T-cell (primary cell): ENCODE measurements at places on chromosomes 3 and 15.

GRCh38 chr3:146709969-146710368 lies 104.8 kb upstream of the PLSCR5 start:
- DNase-seq = no peak

DNA sequence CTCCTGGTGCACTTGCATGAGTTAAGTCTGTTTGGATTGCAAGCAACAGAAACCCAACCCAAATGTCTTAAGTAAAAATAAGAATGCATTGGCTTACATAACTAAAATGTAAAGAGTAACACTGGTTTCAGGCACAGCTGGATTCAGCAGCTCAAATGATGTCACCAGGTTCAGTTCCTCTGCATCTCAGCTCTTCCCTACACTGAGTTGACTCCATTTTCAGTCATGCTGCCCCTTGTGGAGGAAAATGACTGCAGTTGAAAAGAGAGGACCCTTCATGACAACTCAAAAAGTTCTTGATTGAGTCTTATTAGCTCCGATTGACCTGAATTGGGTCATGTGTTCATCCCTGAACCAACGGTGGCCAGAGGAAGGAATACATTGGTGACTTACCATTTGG lies 138.5 kb upstream of the ABI3BP start:
- no peak for DNase-seq

- no peak for DNase-seq
Observed at GRCh38 chr3:20078194-20078714, 38.0 kb downstream of the KAT2B start.

DNA sequence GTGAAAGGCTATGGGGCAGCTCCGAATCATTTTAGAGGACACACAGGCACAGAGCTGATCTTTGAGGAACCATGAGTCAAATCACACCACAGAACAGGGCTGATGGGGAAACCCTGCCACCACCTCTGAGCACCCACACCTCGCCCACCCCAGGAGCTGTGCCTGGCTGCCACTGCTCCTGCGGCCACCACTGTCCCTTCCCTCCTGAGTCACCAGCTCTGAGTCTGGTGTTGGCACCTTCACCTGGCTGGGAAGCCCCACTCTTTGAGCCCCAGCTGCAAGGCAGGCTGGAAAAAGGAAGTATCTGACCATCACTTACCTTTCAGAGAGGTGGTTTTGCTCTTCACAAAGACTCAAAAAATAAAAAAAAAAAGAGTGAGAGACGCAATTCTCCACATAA lies 63.6 kb upstream of the MEF2A start:
- no peak for DNase-seq

DNA sequence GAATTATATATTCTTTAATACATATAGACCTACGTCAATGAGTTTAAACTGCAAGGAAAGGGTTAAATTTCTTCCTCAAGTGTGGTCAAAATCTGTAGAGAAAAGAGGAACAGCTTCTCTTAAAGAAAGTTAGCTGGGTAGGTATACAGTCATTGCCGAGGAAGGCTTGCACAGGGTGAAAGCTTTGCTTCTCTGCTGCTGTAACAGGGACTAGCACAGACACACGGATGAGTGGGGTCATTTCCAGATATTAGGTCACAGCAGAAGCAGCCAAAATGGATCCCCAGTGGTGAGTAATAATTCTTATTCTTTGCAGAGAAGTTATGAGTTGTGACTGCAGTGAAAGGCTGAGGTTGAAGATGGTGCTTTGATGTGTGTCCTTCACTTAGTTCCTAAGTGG lies at the start of gene CD86:
Gene CD86 (plus strand): TSS at position 148 of the 400 bp plus-strand sequence. CDS start 128 bp downstream, at position 276.
- no peak for DNase-seq

- DNase-seq = no peak
Observed at GRCh38 chr15:69951256-69951897, 146.3 kb downstream of the TLE3 start.

DNA sequence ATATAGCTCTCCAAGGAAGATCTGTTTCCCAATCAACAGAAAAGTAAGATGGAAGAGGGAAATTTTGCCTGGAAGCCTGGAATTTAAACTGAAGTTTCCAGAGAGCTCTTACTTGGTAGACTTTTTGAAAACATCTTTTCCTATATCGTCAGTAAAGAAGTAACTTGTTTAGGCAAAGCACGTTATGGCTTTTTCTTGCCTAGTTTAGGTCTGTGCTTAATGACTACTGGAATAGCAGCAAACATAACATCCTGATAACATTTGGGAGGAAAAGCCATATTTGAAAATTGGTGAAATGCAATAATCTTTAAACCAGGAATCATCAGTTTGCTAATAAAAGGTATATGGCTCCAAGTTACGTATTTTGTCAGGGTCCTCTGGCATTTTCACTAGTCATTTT lies 160.4 kb upstream of the CGNL1 start:
- DNase-seq = no peak

DNA sequence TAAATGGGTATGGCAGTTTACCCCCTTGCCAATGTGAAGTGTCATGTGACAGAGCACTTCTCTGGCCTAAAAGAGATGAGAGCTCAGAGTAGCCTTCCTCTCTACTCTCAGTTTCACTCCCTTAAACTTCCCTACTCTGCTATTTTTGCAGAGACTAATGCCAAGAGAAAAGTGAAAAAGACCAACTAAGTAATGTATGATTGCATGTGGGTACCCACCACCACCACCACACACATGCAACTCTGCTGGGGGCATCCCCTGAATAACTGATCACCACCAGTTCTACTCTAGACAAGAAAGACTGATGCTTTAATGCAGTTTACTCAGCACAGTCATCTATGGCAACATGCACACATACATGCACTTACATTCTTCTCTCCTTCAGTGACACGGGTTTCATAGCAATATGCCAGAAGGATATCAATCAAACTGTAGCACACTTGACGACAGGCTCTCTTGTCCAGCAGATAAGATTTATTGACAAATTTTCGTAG lies 31.3 kb downstream of the SHQ1 start:
- no peak for DNase-seq
